OCI-LY7 (cell line): ENCODE measurements at places on chromosomes 12 and 14.
A peak's percentile ranks its signal among the peaks of the same experiment; 100 is the strongest.

DNA sequence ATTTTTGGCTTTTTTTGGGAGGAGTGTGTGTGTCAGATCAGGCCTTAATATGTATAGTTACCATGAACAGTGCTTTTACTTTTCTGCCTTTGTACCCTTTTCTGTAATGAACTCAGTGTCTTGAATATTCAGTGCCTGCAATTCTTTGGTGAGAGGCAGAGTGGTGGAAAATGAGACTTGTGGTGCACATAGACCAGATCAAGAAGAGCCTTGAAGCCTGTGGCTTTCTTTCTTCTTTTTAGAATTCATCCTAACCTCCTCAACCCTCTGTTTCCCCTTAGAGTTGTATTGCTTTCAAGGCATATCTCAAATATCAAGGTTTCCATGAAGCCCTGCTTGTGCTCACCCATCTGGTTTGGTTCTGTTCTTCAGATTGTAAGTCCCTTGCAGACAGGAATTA is 2.6 kb downstream of the YLPM1 start:
- DNase-seq = peak; percentile 17

GRCh38 chr12:64172143-64172970 is 49.7 kb downstream of the KICS2 start:
- DNase-seq = no peak

- DNase-seq = no peak
Measured at GRCh38 chr12:124684496-124684895, 117.1 kb upstream of the NCOR2 start.

DNA sequence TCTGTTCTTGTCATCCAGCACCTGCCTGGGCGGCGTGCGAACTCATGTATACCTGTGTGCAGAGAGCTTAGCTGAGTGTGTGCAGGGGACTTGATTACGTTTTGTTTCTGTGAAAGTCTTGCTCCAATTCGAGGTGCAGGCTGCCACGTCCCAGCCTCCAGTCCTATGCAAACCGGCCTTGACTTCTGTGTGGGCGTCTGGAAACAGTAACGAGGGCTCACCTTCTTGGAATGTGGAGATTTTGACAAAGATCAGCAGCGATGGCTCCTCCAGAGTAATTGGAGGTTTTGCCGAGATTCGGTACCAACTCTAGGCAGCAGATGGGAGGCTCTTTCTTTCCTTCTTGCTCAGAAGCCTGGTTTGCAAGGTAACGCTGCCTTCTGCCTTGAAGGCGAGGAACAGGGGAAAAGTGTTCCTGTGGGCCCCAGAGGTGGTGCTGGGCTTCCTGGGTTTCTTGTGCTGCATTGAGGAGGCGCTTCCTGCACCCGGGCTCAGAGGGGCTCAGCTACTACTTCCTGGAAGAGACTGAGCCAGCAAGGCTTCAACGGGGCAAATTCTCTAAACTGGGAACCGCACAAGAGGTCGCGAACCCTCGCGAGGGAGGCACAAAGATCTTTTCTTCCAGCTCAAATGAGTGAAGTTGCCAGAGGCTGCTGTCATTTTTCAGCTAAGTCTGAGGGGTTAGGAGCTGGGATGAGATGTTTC is 249.0 kb downstream of the AACS start:
- DNase-seq = no peak

- DNase-seq = no peak
Measured at GRCh38 chr14:93395231-93395630, 35.5 kb upstream of the UNC79 start.

DNA sequence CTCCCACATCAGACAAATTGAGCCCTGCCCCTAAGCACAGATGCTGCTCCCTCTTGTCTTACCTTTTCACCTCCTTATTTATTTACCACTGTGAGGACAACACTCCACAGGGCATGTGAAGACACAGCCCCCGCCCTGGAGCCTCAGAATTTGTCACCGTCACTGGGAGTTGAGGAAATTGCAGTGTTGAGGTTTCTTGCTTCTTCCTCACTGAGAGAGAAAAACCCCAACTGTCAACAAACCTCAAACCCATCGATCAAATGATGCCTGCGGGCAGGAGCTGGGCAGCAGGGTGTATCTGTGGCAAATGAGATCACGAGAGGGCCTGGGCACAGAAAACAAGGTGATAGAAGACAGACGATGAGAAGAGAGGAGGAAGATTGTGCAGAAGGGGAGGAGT is 30.5 kb upstream of the PLEKHG3 start:
- DNase-seq = no peak
